ENCODE measurements at places on chromosomes 2 and 18. TPM values are rescaled to one million over a fixed set of nuclear protein-coding genes. Genes with fewer than 3 reads are reported as not detected.

C2orf78 gene
- total RNA-seq: not detected

GPR55 gene
- total RNA-seq: 2.4 TPM

FEV gene
- total RNA-seq: not detected

PHLPP1 gene
- 4.1 TPM for total RNA-seq

FAM124B gene
- total RNA-seq: 0.58 TPM

Data from activated naive CD4-positive, alpha-beta T cell treated with anti-CD3 and anti-CD28 coated beads, Interleukin-2, amount 10 ng/mL, durations not matched to agents 5 hours and 36 hours (primary cell).